CD4-positive, alpha-beta T cell treated with Interleukin-15 for 1 hour (primary cell): ENCODE measurements at places on chromosomes 1 and 21.

DNA sequence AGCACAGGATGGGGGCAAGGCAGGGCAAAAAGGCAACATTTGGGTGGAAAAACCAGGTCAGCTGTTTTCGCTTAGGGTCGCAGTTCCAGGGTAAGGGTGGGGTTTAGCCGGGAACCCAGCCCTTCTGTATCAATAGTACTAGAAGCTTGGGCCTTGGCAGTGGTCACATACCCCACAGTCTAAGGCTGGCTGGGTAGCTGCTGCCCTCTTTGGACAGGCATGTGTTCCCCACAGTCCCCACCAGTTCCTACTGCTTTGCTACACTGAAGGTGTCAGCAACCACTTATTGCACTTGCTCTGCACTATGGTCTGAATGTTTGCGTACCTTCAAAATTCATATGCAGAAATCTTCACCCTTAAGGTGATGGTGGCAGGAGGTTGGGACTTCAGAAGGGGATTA is 349.8 kb downstream of the LTN1 start:
- no peak for DNase-seq

DNA sequence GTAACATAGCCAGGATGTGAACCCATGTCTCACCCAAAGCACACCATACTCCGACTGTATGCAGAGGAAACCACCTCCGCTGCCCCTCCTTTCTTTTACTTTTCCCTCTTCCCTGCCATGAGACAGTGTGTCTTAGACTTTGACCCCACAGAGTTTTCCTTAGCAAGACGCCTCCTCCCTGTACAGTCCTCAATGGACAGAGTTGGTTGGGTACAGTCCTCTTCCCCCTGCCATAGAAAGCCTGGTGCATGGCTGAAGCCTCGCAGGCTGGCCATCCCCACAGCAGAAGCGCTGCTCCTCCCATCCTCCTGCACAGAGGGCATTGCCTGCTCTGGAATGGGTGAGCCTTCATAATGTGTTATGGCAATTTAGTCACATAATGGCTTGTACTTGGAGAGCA is 127.9 kb downstream of the PLPP3 start:
- no peak for DNase-seq

- no peak for DNase-seq
Measured at GRCh38 chr1:94723894-94724293, 96.3 kb upstream of the SLC44A3 start.

DNA sequence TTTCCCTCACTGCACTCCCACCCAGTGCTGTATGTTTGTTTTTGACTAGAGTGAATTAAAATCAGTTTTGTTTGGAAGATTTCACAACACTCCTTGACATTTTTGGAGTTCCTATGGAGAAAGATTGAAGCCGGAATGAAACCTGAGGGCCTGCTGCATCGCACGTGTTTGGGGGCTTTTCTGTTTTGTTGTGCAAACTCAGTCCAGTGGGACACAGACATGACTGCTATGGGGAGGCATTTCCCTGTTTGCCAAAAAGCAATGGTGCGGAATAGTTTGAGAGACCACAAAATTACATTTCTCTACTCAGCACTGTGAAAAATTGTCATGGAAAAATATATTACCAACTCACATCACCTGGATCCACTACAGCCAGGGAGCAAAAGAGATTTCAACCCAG is 43.8 kb upstream of the KCNE2 start:
- DNase-seq, result no peak

- DNase-seq, result no peak
Measured at GRCh38 chr1:59805554-59805953, 9.2 kb upstream of the HOOK1 start.

- no peak for DNase-seq
Measured at GRCh38 chr1:65942476-65942875, 149.8 kb downstream of the PDE4B start.

DNA sequence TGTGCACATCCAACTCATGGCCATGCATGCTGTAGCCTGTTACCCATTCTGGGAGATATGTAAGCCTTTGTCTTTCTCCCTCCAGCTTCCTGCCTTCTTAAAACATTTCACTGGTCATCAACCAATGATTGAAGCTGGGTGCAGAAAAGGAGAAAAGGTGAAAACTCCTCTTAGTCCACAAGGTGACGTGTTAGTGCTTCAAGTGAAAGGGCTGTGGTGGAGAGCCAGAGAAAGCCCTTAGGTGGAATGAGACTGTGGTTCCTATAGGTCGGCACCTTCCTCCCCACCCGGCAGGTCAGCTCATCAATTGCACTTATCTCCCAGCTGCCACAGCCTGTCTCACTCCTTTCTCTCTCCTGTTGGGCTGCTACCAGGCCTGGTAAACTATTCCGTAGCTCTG is 30.4 kb downstream of the ERG start:
- DNase-seq, result no peak

DNA sequence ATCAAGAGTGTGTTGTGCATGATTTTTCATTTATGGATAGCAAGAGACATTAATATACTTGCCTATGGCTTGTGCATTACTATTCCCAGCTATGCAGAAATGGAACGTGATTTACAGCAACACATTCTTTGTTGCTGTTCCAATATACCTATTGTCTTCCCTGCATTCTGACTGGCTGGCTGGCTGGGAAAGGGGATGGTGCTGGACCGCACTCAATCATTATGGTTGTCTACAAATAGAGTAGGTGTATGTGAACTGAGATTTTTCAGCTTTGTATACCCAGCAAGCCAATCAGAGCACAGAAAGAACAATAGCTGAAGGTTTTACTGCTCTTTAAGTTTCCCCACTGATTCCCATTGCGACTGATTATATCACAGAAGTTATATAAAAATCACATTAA is 167.5 kb downstream of the ATG4C start:
- DNase-seq, result no peak

- DNase-seq, result no peak
Measured at GRCh38 chr1:30692948-30693301, 30.5 kb downstream of the MATN1 start.

DNA sequence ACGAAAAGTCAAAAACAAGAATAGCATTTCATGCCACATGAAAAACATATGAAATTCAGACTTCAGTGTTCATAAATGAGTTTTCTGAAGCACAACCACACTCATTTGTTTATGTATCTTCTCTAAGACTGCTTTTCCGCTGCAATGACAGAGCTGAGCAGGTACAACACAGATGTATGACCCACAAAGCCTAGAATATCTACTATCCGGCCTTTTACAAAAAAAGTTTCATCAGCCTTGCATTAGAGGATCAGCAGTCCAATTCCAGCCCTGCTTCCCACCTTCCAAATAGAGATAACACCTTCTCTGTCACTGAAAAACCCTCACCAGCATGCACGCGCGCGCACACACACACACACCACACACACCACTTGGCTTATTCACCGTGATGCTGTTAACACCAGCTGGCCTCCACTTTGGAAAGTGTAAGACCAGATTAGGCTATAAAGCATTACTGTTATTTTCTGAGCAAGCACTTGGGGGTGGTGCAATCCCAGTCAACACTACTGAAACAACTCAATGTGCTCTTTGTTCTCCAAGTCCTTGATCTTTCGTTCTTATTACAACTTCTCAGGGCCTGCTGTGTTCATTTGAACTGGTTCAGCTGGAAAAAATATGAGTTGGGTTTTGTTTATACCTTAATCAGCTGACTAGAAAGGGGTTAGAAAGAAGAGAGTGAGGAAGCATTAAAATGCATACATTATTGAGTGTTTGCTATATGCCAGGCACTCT is 90.0 kb downstream of the GLUL start:
- no peak for DNase-seq

DNA sequence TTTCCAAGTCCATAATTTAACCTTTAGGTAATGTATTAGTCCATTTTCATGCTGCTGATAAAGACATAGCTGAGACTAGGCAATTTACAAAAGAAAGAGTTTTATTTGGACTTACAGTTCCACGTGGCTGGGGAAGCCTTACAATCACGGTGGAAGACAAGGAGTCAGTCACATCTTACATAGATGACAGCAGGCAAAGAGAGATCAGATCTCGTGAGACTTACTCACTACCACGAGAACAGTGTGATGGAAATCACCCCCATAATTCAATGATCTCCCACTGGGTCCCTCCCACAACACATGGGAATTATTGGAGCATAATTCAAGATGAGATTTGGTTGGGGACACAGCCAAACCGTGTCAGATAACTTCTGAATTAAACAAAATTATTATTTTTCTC is 44.0 kb downstream of the CNIH3 start:
- DNase-seq, result no peak

GRCh38 chr1:236009857-236010256 is 55.0 kb downstream of the NID1 start:
- no peak for DNase-seq

DNA sequence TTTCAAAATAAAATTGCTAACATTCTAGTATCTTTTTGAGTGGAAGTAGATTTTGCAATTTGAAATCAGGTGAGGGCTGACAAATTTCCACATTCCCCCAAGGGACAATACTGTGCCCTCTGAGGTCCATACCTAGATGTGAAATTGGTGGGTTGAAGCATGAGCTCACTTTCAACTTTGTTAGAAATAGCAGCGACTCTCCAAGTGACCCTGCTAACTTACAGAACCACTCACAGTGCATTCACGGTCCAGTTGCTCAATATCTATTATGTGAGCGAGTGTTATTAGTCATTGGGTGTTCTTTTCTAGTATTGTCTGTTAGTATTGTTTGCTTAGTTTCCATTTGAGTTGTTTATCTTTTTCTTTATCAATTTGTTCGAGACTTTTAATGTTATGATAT is 53.6 kb upstream of the ASB17 start:
- DNase-seq, result no peak

- no peak for DNase-seq
Measured at GRCh38 chr1:68168545-68169171, 63.7 kb downstream of the WLS start.
